ENCODE measurements at places on chromosomes 4 and X. TPM values are rescaled to one million over a fixed set of nuclear protein-coding genes. Genes with fewer than 3 reads are reported as not detected.

The CXXC4 gene
- total RNA-seq = 40.8 TPM

The CDX4 gene
- not detected for total RNA-seq

The CPE gene
- 129 TPM for total RNA-seq

The MAGEA12 gene
- total RNA-seq = not detected

The ETDA gene
- total RNA-seq = not detected

The ZNF595 gene
- total RNA-seq = 9.1 TPM

The VCX3A gene
- total RNA-seq = 0.51 TPM

The SPINK2 gene
- not detected for total RNA-seq

GRCh38 chr4:89171176-89171805, 60.0 kb downstream of the TIGD2 start:
- DNase-seq = no peak

DNA sequence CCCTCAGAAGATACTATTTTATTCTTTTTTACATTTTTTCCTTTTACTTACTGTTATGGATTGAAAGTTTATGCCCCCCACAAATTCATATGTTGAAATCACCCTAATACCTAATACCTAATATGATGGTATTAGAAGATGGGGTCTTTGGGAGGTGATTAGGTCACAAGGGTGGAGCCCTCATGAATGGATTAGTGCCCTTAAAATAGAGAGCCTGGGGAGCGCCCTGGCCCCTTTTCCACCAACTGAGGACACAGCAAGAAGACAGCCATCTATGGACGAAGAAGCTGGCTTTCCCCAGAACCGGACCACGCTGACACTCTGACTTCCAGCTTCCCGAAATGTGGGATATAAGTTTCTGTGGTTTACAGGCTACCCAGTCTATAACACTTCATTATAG, 58.6 kb upstream of the FAT1 start:
- DNase-seq = no peak

GRCh38 chrX:74340051-74340450, 36.1 kb downstream of the ZCCHC13 start:
- DNase-seq = no peak

- DNase-seq = no peak
Measured at GRCh38 chr4:124266721-124267120, 445.8 kb downstream of the ANKRD50 start.

DNA sequence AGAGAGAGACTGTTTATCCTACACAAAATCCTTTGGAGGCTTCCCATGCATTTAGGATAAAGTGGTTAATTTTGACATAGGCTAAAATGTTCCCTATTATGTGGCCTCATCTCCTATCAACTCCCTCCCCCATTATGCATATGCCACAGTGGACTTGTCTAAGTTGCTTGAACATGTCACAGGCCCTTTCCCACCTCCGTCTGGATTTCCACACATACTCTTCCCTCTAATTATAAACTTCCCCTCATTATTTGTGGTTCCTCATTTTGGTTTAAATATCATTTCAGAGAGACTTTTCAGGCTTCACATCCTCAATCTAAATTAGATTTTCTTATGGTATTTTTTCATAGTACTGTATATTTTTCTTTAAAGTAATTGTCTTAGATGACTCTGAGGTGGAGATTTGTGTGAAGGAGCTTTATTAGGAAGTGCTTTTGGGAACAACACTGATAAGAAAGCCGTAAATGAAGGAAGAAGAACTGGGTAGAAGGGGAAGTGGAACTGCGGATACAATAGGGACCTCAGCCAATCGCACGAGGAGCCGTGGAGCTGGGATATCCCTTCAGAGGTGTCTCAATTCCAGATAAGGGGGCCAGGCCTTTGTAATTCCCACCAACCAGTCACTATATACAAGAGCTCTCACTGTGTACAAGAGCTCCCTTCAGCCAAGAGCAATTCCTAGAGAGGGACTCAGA, 7.9 kb downstream of the C4orf17 start:
- no peak for DNase-seq

DNA sequence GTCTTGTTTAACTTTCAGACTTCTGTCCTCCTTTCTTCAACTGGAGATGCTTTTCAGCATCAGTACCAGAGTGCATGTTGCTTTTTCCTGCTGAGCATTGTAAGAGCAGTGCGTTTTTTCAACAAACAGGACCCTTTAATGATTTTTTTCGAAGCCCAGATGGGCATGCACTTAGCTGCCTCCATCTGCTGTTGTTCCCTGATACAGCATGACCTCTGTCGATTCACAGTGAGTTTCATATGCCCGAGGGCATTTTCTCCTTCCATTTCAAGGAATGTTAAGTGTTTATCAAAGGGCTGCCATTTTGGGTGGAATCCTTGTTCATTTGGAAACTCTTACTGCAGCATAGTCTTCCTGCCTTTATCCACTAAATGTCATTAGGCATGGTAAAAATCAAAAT, 428.6 kb downstream of the DTHD1 start:
- DNase-seq = no peak

- DNase-seq = no peak
Measured at GRCh38 chrX:14670819-14671218, 141.5 kb downstream of the GLRA2 start.

DNA sequence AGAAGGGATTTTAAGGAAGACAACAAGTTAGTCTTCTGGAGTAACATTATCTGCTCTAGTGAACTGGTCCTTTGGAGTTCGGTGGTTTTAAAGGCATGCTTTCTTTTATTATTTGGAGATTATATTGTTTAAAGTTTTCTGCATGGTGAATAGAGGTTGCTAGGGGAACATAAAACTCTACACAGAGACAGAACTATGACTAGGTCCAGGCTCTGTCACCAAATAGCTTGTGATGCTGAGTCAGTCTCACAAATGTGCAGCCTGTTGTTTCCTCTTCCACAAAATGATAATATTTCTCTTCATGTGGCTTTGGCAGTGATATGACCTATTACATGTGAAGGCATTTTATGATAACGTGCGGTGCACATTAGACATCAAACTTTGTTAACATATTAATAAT, 132.6 kb downstream of the PACRGL start:
- no peak for DNase-seq

DNA sequence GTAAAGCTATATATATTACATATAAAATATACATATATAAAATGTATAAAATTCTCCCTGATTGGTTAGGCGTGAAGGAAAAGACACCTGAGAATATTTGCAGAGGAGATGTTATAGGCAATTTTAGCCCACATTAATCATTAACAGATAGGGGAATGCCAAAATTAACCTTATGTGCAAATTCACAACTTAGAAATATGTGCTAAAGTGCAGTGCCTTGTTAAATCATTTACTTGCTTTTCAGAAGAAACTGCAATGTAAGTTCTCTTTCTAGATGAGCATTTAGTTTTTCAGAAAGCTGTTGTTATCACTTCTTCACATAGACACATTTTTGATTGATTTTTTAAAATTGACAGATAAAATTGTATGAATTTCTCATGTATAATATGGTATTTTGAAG, 5.6 kb downstream of the TASL start:
- DNase-seq = no peak

DNA sequence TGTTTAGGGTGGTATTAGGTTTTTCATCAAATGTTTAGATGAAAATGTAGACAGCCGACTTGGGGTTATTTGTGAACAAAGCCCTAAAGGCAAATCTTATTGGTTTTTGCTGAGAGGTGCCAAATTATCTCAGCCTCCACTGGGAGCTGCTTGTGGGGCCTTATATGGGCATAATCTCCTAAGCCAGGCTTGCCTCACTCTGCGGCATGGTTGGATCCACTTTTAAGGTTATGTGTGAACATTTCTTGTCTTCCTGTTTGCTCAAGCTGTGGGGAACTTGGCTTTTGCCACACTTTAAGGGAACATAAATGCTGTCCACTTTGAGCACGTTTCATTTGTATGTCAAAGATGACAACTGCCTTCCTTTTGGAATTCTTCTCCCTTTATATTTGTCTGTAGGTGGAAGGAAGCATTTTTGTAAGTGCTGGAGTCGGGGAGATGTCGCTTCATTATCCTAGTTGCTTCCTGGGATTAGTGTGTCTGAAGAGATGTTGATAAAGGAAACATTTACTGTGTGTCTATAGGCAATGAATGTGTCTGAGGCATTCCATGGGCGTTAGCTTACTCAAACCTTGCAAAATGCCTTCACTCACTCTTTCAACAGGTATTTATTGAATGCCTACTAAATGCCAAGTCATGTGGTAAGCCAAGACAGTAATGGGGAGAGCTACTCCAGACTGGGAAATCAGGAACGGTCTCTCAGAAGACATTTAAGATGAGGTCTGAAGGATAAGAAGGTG, 78.3 kb downstream of the SLC9A6 start:
- no peak for DNase-seq

DNA sequence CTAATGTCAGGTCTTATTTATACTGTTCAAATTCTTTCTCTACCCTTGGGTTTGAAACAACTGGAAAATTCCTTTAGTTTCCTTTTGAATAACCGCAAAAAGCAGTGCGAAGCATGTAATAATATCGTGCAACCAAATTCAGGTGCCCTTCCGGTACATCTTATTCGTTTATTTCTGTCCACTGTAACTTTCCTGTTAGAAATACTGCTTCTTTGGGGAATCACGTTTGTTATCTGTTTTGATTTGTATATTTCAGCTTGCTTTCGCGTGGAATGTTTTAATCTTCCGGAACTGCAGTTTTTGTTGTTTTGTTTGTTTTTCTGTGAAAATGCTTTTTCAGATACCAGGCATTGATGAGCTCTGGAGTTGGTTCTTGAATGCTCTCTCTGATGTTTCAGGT, 85.7 kb upstream of the HPRT1 start:
- DNase-seq = no peak

- DNase-seq = no peak
Measured at GRCh38 chrX:19182785-19183184, 60.5 kb upstream of the ADGRG2 start.

DNA sequence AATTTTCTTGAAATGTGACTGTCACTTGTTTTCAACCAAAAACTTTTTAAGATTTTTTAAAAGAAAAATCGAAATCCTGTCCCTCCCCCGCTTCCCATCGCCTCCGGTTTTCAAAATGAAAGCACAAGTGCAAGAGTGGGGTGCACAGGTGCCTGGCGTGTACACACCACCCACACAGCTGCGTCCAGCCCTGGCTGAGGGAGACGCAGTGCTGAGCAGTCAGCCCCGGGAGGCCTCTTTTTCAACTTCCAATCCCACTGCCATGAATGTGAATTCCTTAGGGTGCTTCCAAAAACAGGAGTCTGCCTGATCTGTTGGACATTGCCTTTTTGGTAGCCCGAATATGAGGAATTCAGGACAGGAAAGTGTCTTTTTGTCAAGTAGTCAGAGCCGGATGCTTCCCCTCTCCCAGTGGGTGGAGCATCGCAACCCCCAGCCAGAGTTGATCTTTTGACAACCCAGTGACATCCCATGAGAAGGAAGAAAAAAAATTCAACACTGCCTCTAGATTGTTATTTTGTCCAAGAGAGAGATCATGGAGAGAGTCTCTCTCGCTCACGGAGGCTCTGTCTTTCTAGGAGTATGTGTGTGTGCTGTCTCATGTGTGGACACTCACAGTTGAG, 8.9 kb downstream of the PRRG3 start:
- DNase-seq = no peak

DNA sequence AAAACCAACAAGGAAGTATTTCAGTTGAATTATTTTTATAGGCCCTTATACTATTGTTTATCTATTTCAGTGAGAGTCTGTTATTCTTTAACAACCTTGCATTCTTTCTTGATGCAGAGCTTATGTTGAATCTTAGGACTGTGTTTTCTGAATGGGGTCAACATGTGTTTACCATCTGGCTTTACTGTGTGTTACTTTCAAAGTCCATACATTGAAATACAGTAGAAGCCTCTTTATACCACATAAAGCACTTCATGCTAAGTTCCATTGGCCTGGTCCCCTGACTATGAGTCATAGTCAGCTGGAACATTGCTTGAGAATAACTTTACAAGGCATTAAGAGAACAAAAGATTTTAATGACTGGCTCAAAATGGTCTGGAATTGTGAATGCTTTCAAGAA, 152.6 kb downstream of the GASK1B start:
- DNase-seq = no peak

DNA sequence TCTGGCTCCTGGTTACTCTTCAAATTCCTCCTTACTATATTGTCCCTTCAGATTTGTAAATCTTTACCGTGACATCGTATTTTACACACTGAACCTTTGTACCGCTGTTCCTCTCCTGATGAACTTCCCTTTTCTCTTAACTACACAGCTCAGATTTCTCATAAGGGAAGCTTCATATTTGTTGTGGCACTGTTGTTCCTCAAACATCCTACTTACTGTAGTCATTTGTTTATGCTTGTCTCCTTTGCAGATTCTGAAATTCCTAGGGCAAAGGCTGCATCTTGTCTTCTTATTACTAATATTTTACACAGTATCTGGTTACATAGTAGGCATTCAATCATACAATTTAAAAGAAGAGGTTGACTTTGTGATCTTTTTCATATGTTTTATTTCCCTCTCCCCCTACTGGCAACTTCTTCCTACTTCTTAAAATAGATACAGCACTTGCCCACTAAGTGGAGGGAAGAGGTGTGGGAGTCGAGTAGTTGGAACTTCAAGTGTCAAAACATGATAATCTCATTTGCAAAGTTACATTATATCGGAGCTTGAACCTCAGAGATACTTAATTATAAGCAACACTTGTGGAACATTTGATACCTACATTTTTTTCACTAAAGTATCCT, 50.0 kb downstream of the TET2 start:
- no peak for DNase-seq

DNA sequence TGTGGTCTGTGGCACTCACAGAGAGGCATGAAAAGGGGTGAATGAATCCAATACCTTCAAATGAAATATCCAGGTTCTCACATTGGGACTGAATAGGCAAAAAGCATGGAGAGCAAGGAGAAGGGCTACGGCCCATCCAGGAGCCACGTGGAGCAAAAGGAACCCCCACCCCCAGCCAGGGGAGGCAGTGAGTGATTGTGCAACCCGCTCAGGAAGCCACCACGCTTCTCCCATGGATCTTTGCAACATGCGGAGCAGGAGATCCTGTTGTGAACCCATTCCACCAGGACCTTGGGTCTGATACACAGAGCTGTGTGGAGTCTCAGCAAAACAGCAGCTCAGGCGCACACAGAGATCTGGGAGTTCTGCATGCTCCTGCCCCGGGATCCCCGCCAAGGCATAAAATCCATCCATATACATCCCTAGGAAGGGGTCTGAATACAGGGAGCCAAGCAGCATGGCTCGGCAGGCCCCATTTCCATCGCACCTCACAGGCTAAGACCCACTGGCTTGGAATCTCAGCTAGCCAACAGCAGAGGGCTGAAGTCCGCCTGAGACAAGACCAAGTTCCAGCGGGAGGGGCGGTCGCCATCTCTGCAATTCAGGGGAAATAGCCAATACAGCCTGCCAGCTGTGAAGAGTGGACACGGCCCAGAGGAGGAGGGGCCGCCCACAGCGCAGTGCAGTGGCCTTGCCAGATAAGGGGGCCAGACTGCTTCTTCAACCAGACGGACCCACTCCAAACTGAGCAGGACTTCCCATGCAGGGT, 80.2 kb downstream of the FGF16 start:
- DNase-seq = no peak

Measured in progenitor cell of endocrine pancreas (in vitro differentiated cells).